Fibroblast of skin of right quadriceps (primary cell): ENCODE measurements at places on chromosomes 2 and 18.

DNA sequence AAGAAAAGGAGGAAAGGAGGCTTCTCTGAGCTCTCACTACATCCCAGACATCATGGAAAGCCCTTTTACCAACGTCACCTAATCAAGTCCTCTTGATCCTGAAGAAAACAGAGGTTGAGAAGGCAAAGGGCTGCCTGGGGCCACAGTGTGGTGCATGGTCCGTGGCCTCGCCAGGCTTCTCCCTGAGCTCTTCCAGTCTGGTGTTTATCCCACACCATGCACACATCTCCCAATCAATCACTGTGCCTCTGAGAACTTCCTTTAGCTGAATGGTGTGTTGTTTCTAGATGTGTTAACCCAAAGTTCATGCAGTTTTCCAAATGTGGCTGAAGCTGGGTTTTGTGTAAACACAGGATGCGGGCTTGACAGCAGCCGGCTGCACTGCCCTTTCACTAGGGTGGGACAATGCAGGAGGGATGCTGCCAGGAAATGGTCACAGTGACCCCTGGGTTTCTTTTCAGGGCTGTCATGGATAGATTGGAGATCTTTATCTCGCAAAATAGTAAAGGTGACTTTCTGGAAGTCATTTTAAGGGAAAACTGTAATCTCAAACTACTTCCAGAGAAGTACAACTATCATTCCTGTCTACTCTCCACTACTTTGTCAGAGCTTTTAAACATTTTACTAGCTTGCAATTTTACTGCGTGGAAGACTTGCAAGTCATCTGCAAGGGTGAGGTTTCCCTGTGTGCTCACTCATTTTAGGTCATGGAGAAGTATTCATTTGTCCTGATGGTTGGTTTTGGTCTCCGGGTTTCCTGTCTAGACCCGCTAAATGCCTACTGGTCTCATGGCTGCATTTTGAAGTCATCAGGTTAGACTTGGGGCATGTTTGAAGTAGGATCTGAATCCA is 54.6 kb downstream of the IL1R2 start:
- DNase-seq, result no peak

DNA sequence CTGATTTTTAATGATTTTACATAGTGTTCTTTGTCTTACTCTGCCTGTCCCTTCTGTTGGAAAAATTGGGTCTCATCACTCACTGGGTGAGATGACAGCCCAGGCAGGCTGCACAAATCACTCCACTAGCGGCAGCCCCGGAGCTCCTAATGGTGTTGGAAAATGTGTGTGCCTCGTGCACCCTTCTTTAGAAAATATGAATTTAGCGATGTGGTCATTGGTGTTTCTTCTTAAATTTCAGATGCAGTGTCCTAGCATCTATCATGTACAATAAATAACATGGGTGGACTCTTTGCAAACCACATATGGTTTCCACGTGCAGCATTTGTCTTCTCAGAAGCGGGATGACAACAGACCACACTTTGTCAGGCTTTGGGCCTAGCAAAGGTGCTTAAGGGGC is 194.2 kb downstream of the ACKR3 start:
- no peak for DNase-seq

GRCh38 chr2:101106453-101107181 is 44.6 kb downstream of the TBC1D8 start:
- DNase-seq, result no peak

DNA sequence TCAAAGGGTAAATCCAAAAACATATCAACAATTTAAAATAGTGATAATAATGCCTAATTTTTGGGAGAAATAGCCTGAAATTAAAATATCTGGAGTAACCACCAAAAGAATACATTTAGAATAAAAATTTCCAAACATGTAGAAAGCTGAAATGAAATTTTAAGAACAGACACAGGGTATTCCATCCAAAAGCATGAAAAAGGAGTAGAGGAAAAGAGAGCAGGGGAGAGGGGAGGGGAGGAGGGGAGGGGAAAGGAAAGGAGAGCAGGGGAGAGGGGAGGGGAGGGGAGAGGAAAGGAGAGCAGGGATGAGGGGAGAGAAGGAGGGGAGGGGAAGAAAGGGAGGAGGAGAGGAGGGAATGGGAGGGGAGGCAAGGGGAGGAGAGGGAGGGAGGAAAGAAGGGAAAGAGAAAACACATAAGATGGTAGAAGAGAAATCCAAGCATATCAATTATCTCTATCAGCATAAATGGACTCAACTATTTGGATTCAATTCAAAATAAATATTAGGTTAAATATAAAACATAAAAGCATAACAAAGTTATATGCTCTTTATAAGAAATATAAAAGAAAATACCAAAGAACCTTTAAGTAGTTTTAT is 141.1 kb downstream of the ZNF385B start:
- no peak for DNase-seq

DNA sequence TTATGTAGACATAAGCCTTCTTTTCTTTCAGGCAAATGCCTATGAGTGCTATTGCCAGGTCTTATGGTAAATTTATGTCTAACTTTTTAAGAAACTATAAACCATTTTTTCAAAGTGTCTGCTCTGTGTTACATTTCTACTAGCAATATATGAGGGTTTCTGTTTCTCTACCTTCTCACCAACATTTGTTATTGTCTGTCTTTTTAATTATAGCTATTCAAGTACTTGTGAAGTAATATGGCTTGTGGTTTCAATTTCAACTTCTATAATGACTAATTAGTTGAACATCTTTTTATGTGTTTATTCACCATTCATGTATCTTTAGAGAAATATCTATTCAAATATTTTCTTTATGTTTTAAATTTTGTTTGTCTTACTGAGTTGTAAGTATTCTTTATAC is 213.1 kb upstream of the MC4R start:
- DNase-seq, result no peak

- no peak for DNase-seq
Observed at GRCh38 chr18:75121266-75121665, 87.7 kb downstream of the PTGR3 start.

GRCh38 chr2:232889876-232890401 is 19.9 kb downstream of the SNORC start:
- DNase-seq, result no peak

- no peak for DNase-seq
Observed at GRCh38 chr18:47801817-47802216, 128.6 kb downstream of the SMAD2 start.

DNA sequence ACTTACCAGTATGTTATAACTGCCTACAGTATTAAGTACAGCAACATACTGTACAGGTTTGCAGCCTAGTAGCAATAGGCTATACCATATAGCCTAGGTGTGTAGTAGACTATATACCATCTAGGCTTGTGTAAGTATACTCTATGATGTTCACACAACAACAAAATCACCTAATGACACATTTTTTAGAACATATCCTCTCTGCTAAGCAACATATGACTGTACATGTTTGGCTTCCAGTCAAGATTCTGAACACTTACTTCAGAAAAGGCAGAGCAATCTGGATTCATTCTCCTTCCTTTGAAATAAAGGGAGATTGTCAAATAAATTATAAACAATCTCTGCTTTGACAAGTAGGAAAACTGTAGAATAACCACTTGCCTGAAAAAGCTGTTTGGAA is 81.8 kb downstream of the EXOC6B start:
- DNase-seq, result peak; percentile 37

DNA sequence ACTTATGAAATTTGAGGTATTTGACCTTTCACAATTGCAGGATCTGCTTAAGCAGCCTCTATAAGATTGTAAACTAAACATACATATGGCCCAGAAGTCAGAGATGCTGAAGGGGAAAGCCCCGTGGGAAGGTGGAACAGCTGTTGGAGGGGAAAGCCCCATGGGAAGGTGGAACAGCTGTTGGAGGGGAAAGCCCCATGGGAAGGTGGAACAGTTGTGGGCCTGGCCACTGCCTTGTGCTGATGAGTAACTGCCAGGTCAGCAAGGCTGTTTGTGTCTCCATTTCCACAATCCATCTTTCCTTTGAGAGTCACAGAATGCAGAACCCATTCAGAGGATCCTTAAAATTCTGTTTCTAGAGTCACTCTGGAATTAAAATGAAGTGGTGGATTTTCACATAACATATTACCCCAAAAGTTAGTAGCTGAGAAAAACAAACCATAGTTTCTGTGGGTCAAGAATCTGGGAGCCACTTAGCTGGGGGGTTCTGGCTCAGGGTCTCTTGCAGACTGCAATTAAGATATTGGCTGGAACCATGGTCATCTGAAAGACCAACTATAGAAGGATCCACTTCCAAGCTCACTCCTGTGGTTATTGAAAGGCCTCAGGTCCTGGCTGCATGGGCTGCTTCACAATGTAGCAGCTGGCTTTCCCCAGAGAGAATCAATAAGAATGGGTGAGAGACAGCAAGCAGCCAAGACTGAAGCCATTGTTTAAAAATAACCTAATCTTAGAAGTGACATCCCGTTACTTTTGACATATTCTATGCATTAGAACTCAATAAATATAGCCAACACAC is 86.6 kb upstream of the CAVIN2 start:
- DNase-seq, result no peak

GRCh38 chr18:22136395-22136794 is 33.0 kb upstream of the GATA6 start:
- DNase-seq, result no peak

GRCh38 chr2:73244580-73244979 is 10.5 kb downstream of the CCT7 start:
- no peak for DNase-seq

DNA sequence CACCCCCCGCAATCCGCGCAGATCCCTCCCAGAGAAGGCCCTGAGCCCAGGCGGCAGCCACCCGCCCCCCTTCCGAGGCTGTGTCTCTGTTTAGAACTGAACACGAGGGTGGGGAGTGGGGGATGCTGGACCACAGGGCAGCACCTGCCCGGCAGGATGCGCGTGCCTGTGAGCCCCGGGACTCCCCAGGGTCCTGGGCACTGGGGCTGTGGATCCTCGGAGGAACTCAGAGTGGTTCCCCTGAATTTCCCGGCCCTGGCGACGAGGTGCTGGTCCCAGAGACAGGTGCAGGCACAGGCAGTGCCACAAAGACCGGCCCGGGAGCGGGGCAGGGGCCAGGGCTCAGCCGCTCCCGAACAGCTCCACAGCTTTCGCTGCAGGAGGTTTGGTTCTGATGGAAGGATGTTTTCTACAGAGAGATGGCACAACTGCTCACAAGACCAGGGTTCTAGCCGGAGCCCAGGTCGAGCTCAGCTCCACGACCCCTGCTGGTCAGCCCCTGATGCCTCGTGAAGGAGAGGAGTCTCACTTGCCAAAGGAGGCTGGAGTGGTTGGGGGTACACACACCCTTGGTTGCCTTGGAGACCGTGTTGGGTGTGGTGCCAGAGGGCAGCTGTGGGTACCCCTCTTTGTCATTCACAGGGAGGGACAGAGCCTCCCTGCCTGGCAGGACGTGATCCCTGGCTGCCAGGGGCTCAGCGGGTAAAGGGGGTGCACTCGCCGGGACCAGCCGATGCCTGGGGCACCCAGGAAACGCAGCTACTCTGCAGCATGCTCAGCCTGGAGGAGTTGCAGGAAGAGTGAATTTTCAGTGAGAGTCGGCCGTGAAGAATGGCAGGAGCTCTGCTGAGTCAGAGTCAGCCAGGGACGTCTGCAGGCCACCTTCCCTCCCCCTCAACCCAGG is 4.4 kb upstream of the NEU4 start:
- DNase-seq, result peak; percentile 64

- DNase-seq, result peak; percentile 23
Observed at GRCh38 chr18:59455728-59456276, 96.7 kb upstream of the LMAN1 start.

GRCh38 chr18:65487569-65487968 is 263.2 kb upstream of the CDH7 start:
- DNase-seq, result no peak

DNA sequence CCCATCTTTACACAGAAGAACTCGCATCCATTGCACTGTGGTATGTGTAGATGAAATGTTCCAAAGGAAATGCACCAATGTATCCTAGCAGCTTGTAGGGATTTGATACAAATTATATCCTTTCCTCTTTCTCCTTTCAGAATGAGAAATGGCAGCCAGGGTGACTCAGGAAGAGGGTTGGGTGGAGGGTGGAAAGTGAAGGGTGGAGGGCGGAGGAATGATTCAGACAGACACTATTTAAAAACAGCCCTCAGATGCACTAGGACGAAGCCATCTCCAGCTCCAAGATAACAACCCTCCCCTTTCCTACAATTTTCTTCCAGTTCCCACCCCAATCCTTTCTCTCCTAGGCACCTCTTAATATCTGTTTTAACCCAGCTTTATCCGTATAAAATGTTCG is 96.2 kb upstream of the STK39 start:
- DNase-seq, result peak; percentile 32

GRCh38 chr18:69674966-69675365 is 272.7 kb downstream of the CD226 start:
- DNase-seq, result no peak

DNA sequence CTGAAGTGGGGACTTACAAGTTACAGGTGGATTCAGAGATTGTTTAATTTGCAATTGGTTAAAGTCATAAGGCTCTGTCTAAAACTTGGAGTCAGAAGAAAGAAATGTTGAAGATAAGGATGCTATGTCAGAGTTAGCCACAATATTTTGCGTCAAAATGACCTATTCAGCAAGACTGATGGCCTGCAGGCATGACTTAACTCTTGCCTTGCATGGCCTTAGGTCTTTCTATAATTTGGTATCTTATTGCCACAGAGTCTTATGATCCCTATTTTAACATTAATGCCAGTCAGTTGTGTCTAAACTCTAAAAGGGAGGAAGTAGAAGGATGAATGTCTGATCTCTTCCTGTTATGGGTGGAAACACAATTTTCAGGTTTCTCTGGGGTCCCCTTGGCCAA is 5.2 kb upstream of the COMMD1 start:
- DNase-seq, result no peak

DNA sequence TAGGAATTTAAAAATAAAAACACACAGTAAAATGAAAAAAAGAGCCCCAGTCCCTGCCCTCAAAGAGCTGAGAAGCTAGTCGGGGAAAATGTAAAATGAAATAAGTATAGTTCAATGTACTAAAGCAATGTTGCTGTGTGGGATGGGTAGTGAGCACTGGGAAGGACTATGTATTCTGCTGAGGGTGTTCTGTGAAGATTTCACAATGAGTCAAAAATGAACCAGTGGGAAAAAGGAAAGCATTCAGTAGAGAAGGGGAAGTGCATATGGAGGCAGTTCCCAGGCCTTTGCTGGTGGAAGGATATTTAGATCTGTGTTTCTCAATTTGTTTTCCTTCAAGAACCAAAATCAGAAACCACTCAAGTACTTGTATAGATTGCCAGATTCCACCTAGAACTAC is 1094.7 kb upstream of the KLHL29 start:
- no peak for DNase-seq

GRCh38 chr2:205540036-205540435 is 142.3 kb upstream of the NRP2 start:
- DNase-seq, result no peak

DNA sequence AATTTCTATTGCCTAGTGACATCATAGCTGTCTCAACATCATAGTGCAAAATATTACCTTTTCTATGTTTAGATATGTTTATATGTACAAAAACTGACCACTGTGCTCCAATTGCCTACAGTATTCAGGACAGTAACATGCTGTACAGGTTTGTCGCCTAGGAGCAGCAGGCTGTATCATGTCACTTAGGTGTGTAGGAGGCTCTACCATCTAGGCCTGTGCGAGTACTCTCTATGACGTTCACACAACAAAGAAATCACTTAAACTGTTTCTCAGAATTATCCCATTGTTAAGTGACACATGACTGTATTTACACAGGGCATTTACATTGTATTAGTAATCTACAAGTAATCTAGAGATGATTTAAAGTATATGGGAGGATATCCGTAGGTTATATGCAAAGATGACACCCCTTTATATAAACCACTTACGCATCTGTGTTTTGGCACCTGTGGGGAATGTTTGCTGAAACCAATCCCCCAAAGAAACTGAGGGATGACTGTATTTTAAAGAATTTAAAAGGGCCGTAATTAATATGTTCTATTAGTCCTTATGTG is 24.7 kb downstream of the IL1R2 start:
- no peak for DNase-seq

- no peak for DNase-seq
Observed at GRCh38 chr2:164620457-164620856, 825 bp downstream of the GRB14 start.
